ENCODE measurements at places on chromosomes 11 and 22.

GRCh38 chr11:62048100-62048499 lies 75.7 kb upstream of the INCENP start:
- DNase-seq, result no peak

DNA sequence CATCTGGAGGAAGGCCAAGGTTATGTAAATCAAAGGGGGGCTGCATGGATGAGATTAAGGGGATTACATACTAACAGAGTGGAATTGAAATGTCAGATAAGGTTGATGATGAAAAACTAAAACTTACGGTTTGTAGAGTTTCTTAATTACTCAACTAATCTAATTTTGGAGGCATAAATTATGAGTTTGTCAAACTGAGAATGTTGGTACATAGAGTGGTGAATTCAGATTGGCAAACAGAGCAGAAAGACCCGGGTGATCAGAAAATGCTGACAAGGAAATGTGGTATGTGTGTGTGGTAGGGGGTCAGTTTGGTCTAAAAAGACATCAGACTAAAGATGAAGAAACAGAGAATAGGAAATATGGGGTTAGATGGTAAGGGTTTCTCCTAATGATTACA lies 11.0 kb downstream of the MS4A6E start:
- DNase-seq, result no peak

DNA sequence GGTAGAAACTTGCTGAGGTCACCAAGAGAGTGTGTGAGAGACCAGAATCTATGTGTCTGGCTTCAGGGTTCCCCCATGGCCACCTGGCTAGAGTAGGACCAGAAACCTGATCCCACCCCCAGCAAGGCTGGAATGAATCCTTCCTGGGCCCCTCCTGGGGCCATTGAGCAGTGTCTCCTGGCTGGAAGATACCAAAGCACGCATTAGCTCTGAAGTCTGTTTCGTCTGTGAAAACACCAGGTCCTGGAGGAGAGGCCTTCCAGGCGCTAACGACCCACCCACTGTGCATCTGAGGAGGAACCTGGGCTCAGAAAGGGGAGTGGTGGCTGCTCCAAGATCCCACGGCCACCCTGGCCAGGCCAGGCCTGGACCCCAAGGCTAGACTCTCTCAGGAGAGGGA lies 15.5 kb upstream of the TSKU start:
- DNase-seq, result no peak

- no peak for DNase-seq
Observed at GRCh38 chr11:9651481-9651880, 12.4 kb upstream of the SWAP70 start.

- DNase-seq, result no peak
Observed at GRCh38 chr11:65849366-65849765, 8.6 kb downstream of the CFL1 start.

DNA sequence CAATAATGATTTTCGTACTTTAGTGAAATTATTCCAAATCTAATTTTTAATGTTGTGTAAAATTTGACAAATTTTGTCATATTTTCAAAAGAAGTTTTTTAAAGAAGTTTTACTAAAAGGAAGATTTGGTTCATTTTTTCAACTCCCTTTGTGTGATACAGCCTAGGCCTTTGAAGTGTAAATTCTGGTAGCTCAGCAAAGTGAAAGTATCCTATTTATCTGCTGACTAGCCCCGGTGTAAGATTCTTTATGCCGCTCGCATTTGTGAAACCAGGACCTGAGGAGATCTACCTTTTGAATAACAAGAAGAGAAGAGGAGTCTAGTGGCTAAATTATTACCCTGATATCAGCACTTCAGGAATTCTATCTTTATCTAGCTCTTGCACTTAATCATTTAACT lies 177.4 kb downstream of the JRKL start:
- no peak for DNase-seq

- peak; percentile 95 for DNase-seq
Observed at GRCh38 chr11:113474362-113475159, 637 bp downstream of the DRD2 start.

DNA sequence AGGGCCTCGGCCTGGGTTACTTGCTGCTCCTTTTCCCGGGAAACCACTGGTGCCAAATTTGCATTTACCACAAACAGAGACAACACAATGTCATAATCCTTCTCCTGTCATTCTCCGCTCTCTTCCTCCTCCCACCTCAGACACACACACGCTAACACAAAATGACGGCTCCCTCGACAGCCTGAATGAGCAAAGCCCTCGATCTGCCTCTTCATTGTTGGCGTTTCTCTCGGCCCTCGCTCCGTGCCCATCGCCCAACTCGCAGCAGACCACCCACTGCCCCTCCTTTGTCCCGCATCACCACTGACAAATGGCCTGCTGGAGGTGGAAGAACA lies 12.5 kb upstream of the TCF20 start:
- no peak for DNase-seq

GRCh38 chr11:76510060-76511047 lies 65.5 kb downstream of the EMSY start:
- DNase-seq, result no peak

DNA sequence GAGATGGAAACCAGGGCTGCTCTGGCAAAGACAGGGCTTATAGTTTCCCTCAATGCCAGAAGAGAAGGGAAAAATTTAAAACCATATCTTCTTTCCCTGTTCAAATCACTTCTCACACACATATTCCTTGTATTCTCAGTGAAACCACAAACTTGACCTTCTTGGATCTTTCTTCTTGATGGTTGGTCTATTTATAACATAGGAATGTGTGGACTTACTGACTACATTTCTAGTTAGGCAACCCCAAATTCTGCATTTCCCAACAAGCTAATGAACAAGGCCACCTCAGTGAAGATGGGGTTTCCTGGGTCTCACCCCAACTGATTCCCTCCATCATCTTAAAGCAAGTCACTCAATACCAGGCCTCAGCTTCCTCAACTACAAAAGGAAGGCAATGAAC lies 3.8 kb upstream of the QSER1 start:
- DNase-seq, result no peak

- DNase-seq, result peak; percentile 22
Observed at GRCh38 chr22:40345815-40346184, 500 bp upstream of the ADSL start.

GRCh38 chr11:3225826-3226750 lies 6.1 kb downstream of the MRGPRE start:
- no peak for DNase-seq

- DNase-seq, result no peak
Observed at GRCh38 chr11:43542750-43543712, 137.5 kb upstream of the HSD17B12 start.

- no peak for DNase-seq
Observed at GRCh38 chr11:94781837-94782236, 13.7 kb downstream of the AMOTL1 start.

DNA sequence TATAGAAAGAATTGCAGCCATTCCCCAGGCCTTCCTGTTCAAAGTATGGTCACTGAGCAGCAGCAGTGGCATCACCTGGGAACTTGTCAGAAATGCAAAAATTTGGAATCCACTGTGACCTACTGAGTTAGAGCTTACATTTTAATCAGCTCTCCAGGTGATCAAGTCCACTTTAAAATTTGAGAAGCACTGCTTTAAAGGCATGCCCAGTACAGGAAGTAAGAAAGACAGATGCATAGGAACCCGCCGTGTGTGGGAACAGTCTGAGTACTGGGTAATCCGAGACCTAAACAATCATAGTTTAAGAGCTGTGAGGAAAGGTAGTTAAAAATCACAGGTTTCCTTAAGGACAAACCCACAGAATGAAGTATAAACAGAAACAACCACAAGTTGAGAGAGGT lies 462.4 kb downstream of the RAB38 start:
- DNase-seq, result peak; percentile 30

DNA sequence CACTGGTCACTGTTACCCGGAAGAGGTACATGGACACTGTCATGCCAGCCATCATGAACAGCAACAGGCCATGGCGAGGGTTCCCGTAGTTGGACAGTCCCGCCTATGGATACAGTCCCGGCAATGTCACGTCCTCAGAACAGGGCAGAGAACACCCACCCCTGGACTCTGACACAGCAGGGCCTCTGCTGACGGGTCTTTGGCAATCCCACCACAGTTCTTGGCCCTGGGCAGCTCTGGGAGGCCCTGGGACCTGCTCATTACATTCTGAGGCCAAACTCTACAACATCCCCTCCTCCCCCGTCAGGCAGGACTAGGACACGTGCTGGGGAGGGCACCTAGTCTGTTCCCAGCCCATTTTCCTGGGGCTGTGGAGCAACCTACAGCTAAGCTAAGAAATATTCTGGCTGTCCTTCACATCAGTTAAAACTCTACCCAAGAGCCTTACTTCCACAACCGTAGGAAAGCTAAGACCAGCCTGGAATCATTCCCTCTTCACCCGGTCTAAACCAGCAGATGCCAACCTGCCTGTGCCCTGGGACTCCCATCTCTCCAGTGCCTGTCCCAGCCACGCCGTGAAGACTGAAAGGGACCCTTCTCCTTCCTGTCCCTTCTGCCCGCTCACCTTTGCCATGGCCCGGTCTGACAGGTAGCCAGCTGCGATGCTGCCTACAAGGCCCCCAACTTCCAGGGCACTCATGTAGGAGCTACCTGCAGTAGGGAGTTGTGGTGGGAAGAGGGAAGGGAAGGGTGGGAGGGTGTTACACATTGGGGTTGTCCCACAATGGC lies 4.5 kb downstream of the SLC37A4 start:
- DNase-seq, result no peak

- DNase-seq, result no peak
Observed at GRCh38 chr11:4059424-4059823, 35.2 kb upstream of the RRM1 start.

GRCh38 chr22:39176714-39177455 lies 24.4 kb upstream of the CBX7 start:
- DNase-seq, result no peak

DNA sequence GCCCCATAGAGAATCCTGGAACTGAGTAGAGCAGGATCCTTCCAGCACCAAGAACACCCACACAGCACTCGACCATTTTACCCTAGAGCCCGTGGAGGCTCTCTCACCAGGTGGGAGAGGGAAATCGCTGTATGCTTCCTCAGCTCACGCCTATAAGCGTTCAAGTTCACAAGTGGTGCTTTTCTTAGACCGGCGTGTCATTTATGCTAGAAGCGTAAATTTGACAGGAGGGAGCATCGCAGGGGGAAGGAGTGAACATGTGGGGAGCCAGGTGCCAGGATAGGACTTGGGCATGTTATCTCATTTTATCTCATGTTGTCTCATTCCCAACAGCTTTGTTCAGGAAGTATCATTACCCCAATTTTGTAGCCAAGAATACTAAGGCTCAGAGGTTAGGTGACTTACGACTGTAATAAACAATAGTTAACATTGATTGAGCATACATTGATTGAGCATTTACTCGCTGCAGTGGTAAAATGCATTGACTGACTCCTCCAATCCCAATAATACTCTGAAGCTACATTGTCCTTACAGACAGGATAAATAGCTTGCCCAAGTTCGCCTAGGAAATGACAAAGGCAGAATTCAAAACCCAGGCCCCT lies 19.1 kb upstream of the TP53I11 start:
- no peak for DNase-seq

GRCh38 chr22:20779818-20780158 lies 5.9 kb downstream of the SERPIND1 start:
- no peak for DNase-seq

GRCh38 chr22:42708417-42708816 lies 12.3 kb downstream of the A4GALT start:
- DNase-seq, result no peak

DNA sequence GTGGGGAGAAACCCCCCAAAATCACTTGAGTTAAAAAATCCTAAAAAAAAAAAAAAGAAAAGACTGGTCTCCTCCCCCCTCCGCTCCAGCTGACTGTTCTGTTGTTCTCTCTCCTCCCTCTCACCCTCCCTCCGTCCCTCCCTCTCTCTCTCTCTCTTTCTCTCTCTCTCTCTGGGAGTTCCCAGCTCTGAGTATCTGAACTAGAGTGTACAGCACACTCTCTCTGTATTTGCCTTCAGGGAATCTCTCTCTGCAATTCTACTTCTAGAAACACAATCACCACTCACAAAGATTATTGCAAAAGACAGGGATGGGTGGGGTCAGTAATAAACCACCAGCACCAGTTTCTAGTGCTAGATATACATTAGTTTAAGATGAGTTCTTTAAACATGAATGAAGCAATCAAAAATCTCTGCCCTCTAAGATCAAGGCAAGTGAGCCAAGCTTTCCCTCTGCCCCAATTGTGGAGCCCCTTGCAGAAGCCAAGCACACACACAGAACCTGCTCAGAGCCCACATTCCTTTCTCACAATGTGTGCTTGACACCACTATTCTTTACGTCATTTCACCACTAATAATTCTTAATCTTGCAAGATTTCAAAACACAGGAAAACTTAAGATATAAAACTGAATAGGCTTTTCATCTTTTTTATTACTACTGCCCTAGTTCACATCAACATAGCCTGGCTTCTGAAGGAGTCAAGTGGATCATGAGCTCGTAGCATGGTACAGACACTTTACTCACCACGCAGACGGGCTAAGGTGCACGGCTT lies 133.5 kb downstream of the RBFOX2 start:
- peak; percentile 47 for DNase-seq

GRCh38 chr11:43738600-43739409 lies 58.3 kb downstream of the HSD17B12 start:
- peak; percentile 50 for DNase-seq

Data from left kidney (tissue), 8 donors.